ENCODE measurements at places on chromosomes 16 and 17. TPM values are rescaled to one million over a fixed set of nuclear protein-coding genes. Genes with fewer than 3 reads are reported as not detected.

DNA sequence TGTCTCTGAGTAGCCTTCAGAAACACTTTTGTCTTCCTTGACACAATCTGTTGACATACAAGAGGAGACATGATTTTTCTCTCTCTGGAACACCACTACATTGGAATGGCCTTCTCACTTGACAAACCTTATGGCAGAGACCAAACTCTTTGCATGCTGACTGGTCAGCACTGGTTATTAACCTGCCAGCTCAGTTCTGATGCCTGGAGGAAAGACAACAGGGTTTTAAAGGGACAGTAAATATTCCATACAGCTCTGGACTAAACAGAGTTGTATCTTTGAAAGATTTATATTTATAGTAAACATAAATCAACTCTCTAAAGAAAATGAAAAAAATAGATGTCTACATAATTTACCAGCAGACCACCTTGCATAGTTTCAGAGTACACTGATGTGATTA is 1139.1 kb upstream of the CDH8 start:
- no peaks in the 10 kb centered on the region for H3K27me3 ChIP-seq
- H3K36me3 ChIP-seq: no peaks in the 10 kb centered on the region
- H3K4me3 ChIP-seq: no peak overlapping the region
- no peaks in the 10 kb centered on the region for H3K4me1 ChIP-seq

DNA sequence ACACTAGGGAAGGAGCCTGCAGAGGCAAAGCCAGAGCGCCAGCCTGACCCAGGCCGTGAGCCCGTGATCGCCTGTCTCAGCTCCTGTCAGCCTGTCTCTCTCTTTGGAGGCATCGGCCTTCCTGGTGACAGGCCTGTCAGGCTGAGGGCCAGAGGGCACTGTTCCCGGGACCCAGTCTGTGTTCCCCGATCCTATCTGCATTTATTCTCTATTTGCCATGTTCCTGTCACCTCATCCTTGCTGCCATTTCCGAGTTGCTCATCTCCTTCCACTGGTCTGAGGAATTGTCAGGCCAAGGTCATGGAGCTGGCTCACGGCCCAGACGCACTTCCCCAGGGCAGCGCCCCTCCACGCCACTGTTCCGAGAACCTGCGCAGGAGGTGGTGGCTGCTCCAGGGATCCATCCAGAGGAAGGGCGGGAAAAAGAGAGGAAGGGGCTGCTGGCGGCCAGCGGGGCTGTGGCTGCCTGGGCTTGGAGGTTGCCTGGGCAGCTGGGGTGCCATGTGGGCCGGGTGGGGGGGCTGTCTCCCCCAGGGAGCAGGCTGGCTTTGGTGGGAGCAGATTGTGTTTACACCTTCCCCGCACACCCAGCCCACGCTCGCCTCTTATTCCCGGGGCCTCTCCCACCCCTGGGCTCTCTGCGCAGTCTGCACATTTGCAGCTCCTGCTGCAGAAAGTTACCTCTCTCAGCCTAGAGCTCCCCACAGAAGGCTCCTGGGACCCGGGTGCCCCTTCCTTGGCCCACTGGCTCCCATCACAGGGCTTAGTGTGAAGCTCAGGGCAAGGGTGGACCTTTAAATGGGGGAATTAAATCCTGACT is 4.9 kb downstream of the PRCD start:
- DNase-seq: no peak
- H3K4me1 ChIP-seq: peaks cover 4% of the 10 kb centered on the region
- no peak overlapping the region for H3K4me3 ChIP-seq
- H3K36me3 ChIP-seq: no peaks in the 10 kb centered on the region

GRCh38 chr17:8470447-8471047 is 34.9 kb downstream of the NDEL1 start:
- peaks cover 8% of the 10 kb centered on the region for H3K4me1 ChIP-seq
- no peak overlapping the region for H3K4me3 ChIP-seq
- no peaks in the 10 kb centered on the region for H3K27me3 ChIP-seq
- DNase-seq: peak; percentile 79
- peak overlapping the region; percentile 52 for H3K27ac ChIP-seq
- peaks cover 11% of the 10 kb centered on the region for H3K36me3 ChIP-seq

DNA sequence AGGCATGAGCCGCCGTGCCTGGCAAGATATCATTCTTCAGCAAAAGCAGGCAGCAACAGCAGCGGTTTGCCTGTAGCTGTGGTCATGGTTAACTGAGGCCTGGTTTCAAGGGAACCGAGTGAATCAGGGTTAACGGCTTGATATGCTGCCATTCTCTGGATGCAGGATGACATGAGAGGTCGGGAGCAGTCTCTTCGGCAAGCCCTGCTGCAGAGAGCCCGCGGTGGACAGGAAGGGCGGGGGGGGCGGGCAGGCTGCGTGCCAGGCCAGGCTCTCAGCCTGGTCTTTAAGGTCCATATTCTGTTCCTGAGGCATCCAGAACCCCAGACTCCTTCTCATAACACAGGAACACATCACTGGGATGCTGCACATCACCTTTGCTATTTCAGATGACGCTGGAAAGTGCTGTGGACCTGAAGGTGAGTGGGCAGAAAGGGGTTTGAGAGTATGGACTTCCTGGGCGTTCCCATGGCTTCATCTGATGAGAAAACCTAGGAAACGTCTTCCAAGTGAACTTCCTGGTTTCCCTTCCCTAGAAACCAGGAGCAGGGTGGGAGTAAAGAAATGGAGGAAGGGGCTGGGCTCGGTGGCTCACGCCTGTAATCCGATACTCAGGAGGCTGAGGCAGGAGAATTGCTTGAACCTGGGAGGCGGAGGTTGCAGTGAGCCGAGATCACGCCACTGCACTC is 165.6 kb upstream of the RPH3AL start:
- H3K27ac ChIP-seq: no peak overlapping the region
- DNase-seq: no peak
- no peaks in the 10 kb centered on the region for H3K27me3 ChIP-seq
- H3K4me1 ChIP-seq: no peaks in the 10 kb centered on the region
- H3K36me3 ChIP-seq: no peaks in the 10 kb centered on the region

DNA sequence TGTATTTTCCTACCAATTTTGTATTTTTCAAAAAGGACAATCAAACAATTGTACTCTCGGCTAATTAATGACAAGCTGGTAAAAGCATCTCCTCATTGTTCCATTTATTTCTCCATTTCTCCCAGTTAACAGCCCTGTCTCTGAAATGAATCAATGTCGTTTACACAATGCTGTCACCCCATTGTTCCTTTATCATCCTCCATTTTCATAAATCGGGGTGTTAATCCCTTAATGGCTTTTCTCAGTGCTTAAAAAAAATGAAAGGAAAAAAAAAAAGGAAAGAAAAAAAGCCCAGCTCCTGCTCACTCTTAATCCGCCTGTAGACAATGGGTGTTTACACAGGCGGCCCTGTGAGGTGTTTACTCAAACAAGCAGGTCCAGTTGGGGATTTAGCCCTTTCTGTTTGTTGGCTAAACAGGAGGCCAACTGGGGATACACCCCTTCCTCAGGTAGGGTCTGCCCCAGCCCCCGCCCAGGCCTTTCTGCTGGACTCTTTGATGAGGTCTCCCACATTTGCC is 86.8 kb upstream of the SALL1 start:
- H3K36me3 ChIP-seq: no peaks in the 10 kb centered on the region
- no peaks in the 10 kb centered on the region for H3K4me1 ChIP-seq
- H3K27me3 ChIP-seq: no peaks in the 10 kb centered on the region

DNA sequence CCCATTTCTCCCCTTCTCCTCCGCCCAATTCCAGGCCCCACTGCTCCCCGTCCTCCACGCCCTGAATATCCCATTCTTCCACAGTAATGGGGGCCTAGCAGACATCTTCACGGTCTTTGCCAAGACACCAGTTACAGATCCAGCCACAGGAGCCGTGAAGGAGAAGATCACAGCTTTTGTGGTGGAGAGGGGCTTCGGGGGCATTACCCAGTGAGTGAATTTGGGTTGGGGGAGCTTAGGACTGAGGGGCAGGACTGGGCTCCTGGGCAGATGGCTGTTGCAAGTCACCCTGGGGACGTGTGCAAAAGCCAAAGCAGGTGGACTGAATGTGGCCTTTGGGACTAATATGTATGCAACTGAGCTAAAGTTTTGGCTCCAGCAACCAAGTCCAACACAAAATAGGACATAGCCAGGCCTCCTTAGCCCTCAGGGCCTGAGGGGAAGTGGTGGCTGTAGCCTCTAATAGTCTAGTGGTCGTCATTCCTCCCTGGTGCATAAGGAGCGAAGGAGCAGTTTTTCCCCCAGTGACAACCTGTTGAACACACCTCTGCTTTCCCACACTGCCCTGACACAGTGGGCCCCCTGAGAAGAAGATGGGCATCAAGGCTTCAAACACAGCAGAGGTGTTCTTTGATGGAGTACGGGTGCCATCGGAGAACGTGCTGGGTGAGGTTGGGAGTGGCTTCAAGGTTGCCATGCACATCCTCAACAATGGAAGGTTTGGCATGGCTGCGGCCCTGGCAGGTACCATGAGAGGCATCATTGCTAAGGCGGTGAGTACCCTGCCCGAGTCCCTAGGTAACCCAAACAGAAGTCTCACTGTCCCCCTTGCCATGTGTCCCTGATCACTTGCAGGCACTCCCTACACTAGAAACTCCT is 2.6 kb downstream of the ACADVL start:
- no peak overlapping the region for H3K4me3 ChIP-seq
- no peaks in the 10 kb centered on the region for H3K27me3 ChIP-seq
- H3K4me1 ChIP-seq: peaks cover 18% of the 10 kb centered on the region

DNA sequence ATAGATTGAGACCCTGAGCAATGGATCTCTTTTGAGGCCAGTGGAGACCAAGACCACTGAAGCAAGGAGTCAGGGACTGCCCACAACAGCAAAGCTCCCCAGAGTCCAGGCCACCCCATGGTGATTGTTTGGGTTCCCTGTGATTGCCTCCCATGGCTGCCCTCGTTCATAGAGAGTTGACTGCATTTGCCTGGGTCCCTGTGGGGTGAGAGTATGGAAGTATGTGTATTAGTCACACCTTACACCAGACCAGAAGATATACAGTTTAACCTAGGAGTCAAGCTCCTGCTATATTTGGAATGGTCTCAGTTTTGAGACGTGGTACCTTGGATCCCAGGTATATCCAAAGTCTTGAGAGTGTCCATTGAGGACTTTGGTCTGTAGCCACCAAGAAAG is 20.2 kb downstream of the HLF start:
- H3K27ac ChIP-seq: peak overlapping the region; percentile 74
- H3K4me1 ChIP-seq: peaks cover 5% of the 10 kb centered on the region
- no peak overlapping the region for H3K4me3 ChIP-seq
- no peak for DNase-seq
- H3K36me3 ChIP-seq: no peaks in the 10 kb centered on the region
- no peaks in the 10 kb centered on the region for H3K27me3 ChIP-seq

- no peaks in the 10 kb centered on the region for H3K4me1 ChIP-seq
- no peak overlapping the region for H3K4me3 ChIP-seq
- no peaks in the 10 kb centered on the region for H3K36me3 ChIP-seq
- no peaks in the 10 kb centered on the region for H3K27me3 ChIP-seq
- H3K27ac ChIP-seq: no peak overlapping the region
These were observed 7.3 kb upstream of the KDM8 start for GRCh38 chr16:27195941-27196595.

DNA sequence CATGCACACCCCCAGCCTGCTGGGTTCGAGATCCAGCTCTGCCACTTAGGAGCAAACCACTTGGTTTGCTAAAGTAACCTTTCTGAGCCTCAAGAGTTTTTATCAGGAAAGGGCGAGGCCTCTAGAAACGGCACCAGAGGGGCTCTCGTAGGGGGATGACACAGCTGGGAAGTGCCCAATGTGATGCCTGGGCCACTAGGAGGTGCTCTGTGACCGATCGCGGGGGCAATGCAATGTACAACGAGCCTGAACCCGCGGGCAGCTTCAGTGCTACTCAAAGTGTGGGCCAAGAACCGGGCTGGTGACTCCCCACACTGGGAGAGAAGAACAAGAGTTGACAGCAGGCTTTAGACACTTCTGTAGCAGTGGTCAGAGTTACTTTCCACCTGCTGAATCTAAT is 9.4 kb downstream of the C16orf89 start:
- no peaks in the 10 kb centered on the region for H3K4me1 ChIP-seq
- no peak for DNase-seq
- no peaks in the 10 kb centered on the region for H3K27me3 ChIP-seq

LRRC37A gene
- total RNA-seq: 2.8 TPM

TM4SF5 gene
- not detected for total RNA-seq

GRCh38 chr17:46964315-46965265 is 14.5 kb downstream of the RPRML start:
- H3K27ac ChIP-seq: no peak overlapping the region
- H3K36me3 ChIP-seq: no peaks in the 10 kb centered on the region
- H3K4me1 ChIP-seq: no peaks in the 10 kb centered on the region
- no peaks in the 10 kb centered on the region for H3K27me3 ChIP-seq
- no peak overlapping the region for H3K4me3 ChIP-seq

NPIPA7 gene
- 4.4 TPM for total RNA-seq

- H3K4me3 ChIP-seq: no peak overlapping the region
- H3K27me3 ChIP-seq: no peaks in the 10 kb centered on the region
- DNase-seq: peak; percentile 43
- H3K36me3 ChIP-seq: no peaks in the 10 kb centered on the region
- no peak overlapping the region for H3K27ac ChIP-seq
These were observed 9.2 kb upstream of the WFIKKN1 start for GRCh38 chr16:621526-622105.

GRCh38 chr16:85275533-85276249 is 163.4 kb upstream of the CIBAR2 start:
- no peak overlapping the region for H3K4me3 ChIP-seq
- peak; percentile 48 for DNase-seq
- no peaks in the 10 kb centered on the region for H3K4me1 ChIP-seq
- no peaks in the 10 kb centered on the region for H3K36me3 ChIP-seq
- H3K27me3 ChIP-seq: no peaks in the 10 kb centered on the region
- no peak overlapping the region for H3K27ac ChIP-seq

DNA sequence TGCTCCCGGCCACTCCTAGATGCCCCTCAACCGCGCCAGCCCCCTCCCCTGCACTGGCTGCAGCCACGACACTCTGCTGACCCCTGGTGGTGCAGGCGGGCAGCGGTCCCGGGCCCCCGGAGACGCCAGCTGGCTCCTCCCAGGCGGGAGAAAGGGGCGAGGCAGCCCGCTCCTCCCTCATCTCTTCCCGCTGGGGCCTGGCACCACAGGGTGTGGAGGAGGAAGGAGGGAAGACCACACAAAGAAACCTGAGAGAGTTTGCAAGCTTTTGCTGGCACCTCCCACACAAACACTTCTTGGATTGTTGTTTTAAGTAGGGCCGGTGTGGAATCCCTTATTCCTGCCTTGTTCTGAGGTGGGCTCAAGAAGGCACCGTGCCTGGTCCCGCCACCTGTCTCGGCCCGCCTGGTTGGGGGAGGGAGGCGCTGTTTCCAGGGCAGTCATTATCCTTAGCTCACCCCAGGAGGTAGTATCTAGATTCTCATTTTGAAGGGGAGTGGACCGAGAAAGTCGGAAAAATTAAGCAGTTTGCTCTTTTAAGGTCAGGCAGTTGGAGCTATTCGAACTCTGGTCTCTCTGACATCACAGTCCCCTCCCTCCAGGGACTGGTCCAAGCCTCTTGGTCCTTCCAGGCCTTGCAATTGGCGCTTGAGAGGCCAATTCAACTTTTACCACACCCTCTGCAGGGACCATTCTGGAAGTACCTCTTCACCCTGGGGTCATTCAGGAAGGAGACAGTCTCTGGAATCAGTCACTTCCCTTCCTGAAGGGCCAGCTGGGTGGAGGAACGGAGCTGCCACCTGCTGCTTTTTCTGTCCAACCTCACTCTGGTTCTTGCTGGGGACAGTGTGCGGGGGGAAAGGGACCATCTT is 959 bp upstream of the ANKRD13B start:
- H3K4me1 ChIP-seq: peaks cover 24% of the 10 kb centered on the region
- H3K36me3 ChIP-seq: no peaks in the 10 kb centered on the region
- H3K27ac ChIP-seq: peak overlapping the region; percentile 48
- peak; percentile 83 for DNase-seq
- H3K27me3 ChIP-seq: no peaks in the 10 kb centered on the region
